Cortex of kidney (tissue), 1 donor: ENCODE measurements at places on chromosomes 5 and 9.

GRCh38 chr5:57698802-57699201 lies 216.2 kb upstream of the ACTBL2 start:
- no peak for DNase-seq

DNA sequence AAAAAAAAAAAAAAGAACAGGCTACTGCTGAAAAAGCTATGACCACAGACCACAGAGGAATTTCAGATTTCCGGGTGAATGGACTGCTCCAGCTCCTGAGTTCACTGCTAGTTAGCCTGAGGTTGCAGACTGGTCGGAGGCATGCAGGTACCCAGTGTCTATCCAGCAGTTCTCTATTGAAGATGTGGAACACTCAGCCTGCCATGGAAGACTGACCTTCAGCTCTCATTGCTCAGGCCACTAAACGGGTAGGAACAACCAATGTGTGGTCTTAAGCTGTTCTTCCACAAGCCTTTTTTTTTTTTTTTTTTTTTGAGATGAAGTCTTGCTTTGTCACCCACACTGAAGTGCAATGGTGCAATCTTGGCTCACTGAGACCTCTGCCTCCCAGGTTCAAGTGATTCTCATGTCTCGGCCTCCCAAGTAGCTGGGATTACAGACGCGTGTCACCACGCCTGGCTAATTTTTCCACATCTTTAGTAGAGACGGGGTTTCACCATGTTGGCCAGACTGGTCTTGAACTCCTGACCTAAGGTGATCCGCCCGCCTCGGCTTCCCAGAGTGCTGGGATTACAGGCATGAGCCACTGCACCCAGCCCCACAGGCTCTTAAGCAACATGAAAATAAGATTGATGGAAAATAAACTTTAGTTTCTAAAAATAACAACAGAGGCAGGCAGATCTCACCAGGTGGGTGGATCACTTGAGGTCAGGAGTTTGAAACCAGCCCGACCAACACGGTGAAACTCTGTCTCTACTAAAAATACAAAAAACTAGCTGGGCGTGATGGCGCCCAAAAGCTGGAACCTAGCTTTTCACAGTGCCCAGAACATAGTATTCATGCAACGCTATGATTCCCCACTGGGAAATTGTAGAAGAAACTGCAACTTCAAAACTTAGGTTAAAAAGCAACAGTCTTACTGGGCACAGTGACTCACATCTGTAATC lies 20.0 kb upstream of the NPM1 start:
- no peak for DNase-seq

- DNase-seq: no peak
Measured at GRCh38 chr5:150505041-150505511, 2.9 kb upstream of the NDST1 start.

- no peak for DNase-seq
Measured at GRCh38 chr9:5879419-5880181, 11.1 kb upstream of the MLANA start.

GRCh38 chr5:31347552-31347905 lies 154.0 kb downstream of the CDH6 start:
- no peak for DNase-seq

- DNase-seq: no peak
Measured at GRCh38 chr5:86862093-86862492, 244.4 kb downstream of the COX7C start.

DNA sequence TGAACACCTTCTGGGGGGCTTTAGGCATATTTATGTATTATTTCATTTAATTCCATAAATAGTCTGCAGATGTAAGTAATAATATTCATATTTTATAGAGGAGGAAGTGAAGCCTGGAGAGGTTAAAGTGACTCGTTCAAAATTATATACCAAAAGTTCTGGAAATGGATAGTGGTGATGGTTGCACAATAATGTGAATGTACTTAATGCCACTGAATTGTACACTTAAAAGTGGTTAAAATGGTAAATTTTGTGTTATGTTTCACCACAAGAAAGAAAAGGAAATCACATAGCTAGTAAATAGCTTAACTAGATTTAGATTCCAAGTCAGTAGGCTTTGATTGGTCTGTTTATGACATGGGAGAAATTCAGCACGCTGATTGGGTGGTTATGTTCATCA lies 13.0 kb upstream of the TMEFF1 start:
- no peak for DNase-seq

GRCh38 chr5:170338933-170339779 lies 41.6 kb upstream of the LCP2 start:
- DNase-seq: no peak

- no peak for DNase-seq
Measured at GRCh38 chr9:71890042-71890679, 20.8 kb downstream of the ABHD17B start.

DNA sequence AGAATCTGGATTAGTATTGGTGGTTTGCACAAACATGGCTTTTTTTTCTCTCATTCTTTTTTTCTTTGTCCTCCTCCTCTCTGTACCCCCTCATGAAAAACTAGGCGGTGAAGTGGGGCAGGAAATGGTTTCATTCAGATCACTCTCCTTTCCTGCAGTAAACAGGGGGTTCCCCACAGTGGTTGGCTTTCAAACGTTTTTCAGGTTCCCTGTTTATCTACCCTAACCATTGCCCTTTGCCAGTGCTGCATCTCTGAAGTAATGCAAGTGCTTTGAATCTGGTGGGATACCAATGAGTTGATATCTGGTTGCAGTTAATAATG lies 29.8 kb downstream of the NR4A3 start:
- DNase-seq: no peak

DNA sequence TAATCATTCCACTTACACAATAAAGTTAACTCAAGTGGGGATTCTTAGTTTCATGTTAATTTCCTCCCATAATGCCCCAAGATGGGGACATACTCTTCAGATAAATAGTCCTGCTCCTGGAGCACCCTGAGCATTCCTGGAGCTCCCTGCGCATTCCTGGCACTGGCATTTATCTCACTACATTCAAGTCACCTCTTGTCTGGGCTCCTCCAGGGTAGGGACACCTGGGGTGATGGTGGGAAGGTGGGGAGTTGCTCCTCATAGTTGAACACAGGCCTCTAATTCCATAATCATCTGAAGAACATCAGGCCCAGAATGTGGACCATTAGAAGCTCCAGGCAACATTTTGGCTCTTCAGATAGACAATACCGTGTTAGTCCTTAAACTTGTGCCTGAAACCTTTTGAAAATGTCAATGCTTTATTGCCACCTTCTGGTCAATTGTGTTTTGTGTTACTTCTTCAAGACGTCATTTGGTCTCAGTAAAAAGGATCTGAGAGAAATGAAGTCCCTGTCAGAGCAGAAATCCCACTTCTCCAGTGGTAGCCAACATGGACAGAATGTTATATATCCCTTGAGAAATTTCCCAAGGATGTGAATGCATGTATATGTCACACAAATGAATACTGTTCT lies 14.2 kb upstream of the AGGF1 start:
- no peak for DNase-seq

- no peak for DNase-seq
Measured at GRCh38 chr9:127896395-127897192, 2.8 kb downstream of the ST6GALNAC6 start.
